Stimulated activated CD4-positive, alpha-beta T cell treated with anti-CD3 and anti-CD28 coated beads, Interleukin-15, amount 100 ng/mL, for 1 hour (primary cell): ENCODE measurements at places on chromosomes 7 and 10.

DNA sequence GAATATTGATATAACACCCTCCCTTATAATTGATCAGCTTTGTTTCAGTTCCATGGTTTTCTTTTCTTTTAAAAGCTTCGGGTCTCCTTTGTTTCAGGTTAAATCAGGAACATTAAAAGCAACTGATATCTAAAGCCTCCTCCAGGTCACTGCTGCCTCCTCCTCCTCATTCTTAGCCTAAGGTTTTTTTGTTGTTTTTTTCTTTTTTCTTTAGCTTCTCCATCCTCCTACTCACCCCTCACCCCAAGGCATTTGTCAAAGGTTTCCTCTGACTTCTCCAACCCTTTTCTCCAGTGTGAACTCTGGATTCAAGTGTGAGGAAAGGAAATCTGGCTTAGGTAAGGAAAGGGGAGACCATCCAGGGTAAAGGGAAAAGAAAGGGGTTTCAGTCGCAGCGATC lies 420.2 kb upstream of the NFE2L3 start:
- DNase-seq, result no peak

DNA sequence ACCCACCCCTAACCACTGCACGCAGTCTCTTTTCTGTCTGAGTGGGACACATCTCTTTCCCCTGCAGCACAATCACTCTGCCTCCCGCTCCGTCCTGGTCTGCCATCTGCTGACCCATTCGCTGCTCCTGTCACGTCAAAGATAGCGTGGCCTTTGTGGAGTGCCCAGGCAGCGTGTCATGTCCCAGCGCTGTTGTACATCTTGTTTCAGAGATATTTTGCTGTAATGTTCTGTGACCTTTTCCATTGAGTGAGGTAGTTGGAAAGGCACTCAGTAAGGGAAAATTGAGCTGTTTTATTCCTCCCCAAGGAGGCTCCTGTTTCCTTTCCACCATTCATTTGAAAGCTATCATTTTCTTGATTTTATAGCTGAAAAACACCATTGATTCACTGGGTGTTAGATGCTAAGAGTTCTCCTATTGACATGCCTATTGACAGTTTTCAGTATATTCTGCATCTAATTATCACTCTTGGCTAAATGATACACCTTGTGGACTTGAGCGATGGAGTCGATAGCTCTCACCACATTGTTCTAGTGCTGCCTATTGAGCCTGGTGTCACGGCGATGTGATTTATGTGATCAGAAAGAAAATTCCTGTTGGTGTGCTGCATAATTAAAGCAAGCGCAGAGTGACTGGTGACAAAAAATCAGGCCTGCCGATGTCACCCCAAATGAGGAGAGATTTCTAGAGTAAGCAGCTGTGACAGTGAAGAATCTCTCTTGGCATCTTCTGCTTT lies 372.6 kb downstream of the LRMDA start:
- DNase-seq, result no peak

GRCh38 chr10:10831085-10831484 lies 186.6 kb upstream of the CELF2 start:
- no peak for DNase-seq

DNA sequence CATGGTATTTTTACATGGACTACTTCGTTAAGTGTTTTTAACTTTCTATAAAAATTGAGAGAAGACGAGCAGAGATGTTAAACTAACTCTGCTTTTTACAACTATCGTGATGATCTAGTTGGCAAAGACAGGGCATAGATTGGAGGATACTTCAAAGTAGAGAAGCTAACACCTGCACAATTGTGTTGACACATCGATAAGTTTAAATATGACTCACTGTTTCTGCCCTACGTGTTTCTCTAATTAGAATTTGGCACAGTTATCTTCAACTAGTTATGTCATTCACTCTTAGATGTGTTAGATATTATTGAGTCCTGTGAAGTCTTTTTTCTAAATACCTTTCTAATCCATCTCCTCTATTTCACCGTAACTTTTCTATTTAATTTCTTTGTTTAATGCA lies 68.5 kb upstream of the FERD3L start:
- DNase-seq, result no peak

DNA sequence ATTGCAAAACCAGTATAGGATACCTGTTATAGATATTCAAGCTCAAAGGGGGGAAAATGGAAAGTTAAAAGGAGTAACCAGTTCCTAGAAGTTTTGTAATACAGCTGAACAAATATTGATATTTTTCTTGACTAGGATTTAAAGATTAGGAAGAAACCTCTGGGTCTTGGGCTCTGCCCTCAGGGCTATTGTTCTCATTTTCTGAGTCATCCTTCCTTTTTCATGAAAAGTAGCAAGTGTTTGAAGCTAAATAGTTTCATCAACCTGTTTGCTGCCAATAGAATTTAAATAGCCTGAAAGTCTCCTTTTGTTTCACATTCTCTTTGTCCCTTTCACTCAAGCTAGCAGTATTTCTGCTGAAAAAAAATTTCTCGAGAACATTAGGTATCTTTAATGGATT lies 1061.1 kb upstream of the GHITM start:
- DNase-seq, result no peak

- no peak for DNase-seq
Measured at GRCh38 chr10:124340033-124340760, 78.5 kb downstream of the OAT start.

DNA sequence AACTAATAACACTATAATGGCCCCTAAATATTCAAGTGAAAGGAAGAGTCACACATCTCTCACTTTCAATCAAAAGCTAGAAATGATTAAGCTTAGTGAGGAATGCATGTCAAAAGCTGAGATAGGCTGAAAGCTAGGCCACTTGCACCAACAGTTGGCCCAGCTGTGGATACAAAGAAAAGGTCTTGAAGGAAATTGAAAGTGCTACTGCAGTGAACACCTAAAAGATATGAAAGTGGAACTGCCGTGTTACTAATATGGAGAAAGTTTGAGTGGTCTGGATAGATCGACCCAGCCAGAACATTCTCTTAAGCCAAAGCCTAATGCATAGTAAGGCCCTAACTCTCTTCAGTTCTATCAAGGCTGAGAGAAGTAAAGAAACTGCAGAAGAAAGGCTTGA lies 12.1 kb upstream of the SNX13 start:
- no peak for DNase-seq

DNA sequence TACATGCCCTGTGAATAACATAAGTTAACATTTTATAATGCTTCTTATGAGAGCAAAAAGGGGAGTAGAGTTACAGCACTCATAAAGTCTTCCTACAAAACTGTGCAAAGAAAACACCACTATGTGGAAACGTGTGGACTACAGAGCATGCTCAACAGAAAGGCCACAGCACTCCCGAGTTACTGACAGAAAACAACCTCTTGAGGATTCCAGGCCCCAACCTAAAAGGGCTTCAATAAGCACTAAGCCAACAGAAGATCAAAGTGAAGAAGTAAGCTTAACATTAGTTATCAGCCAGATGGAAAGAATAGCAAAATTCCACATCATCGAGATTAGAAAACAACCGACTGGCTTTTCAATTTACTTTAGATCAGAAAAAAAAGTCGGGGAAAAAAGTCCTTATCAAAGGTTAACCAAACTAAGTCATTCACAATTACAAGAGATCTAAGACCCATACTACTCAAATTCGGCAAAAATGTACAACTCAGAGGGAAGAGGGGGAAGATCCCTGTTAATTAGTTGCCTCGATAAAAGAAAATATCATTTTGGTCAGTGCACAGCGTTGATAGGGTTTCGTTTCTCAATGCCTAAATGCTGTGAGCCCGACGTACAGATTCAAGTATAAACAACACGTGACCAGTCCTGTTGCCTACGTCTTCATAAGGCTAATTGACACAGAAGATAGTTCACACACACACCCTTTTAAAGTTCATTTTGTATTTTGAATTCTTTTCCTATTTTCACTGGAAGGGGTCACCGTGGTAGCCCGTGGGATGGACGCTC lies 1.4 kb downstream of the KBTBD2 start:
- no peak for DNase-seq

GRCh38 chr10:69972981-69973397 lies 79.7 kb upstream of the MACROH2A2 start:
- DNase-seq, result no peak

GRCh38 chr10:1628757-1629156 lies 108.6 kb downstream of the ADARB2 start:
- DNase-seq, result no peak

DNA sequence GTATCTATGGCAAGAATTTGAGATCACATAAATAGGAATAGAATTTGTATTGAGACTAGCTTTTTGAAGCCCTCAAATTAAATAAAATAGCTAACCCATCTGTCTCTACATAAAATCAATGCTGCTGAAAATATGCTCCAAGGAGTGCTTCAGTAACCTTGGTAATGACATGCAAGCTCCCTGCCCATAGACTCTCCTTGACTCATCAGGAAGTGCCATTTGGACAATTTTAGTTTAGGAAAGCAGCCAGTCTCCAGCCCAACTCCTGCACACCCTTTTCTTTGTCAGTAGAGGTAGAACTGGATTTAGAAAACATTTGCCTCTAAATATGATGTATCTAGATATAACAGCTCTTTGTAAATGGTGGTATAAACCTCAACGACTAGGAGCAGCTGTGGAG lies 69.9 kb upstream of the PTPRZ1 start:
- DNase-seq, result no peak

GRCh38 chr10:89069589-89069988 lies 79.0 kb downstream of the FAS start:
- no peak for DNase-seq

- no peak for DNase-seq
Measured at GRCh38 chr7:4783762-4784351, 8.4 kb downstream of the AP5Z1 start.

DNA sequence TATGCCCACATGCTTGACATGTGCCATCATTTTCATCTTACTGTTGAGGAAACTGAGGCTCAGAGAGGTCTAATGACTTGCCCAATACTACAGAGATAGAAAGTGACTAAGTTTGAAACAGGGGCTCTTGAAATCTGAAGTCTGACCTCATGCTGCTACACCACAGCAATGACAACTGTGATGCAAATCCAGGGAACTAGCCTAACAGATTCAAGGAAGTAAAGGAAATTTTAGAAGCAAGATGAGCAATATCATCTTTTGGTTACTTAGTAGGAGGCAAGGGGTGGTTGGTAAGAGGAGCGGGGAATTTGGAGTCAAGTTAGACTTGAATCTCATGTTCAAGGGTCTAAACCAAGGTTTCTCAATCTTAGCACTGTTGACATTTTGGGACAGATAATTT lies 26.3 kb upstream of the OSBPL3 start:
- DNase-seq, result no peak

- DNase-seq, result no peak
Measured at GRCh38 chr7:44391171-44391570, 65.8 kb upstream of the CAMK2B start.

GRCh38 chr7:37009125-37009675 lies 284.9 kb upstream of the AOAH start:
- no peak for DNase-seq

- no peak for DNase-seq
Measured at GRCh38 chr7:39688611-39689480, 65.5 kb downstream of the RALA start.

DNA sequence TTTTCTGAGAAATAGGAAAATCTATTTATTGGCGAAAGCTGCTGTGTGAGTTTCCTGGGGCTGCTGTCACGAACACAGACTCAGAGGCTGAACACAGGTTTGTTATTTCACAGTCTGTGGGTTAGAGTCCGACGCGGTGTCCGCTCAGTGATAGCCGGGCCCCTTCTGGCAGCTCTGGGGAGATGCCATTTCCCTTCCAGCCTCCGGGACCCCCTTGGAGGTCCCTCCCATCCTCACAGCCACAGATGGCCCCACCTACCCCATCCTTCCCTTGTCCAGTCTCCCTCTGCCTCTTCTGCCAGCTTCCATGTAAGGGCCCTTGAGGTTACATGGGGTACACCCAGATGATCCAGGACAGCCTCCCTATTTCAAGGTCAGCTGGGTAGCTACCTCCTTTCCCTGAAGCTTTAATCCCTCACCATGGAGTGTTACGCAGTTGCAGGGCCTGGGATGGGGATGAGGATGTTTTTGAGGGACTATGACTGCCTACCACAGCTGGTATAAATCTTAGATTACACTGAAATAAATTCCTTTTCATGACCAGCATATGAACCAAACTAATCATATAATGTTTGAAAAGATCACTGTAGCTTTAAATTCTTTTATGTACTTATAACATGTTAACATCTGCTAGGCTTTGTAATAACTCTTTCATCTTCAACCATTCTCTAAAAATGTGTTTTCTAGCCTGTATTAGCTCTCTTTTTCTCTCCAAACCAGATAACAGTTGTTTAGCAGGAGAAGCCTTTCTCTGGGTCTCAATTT lies 98.5 kb downstream of the WDR37 start:
- DNase-seq, result no peak

- no peak for DNase-seq
Measured at GRCh38 chr10:48765039-48765438, 80.4 kb downstream of the WDFY4 start.

GRCh38 chr10:102467318-102467717 lies 16.0 kb upstream of the C10orf95 start:
- DNase-seq, result no peak

- no peak for DNase-seq
Measured at GRCh38 chr10:108787932-108788331, 1135.4 kb downstream of the XPNPEP1 start.

DNA sequence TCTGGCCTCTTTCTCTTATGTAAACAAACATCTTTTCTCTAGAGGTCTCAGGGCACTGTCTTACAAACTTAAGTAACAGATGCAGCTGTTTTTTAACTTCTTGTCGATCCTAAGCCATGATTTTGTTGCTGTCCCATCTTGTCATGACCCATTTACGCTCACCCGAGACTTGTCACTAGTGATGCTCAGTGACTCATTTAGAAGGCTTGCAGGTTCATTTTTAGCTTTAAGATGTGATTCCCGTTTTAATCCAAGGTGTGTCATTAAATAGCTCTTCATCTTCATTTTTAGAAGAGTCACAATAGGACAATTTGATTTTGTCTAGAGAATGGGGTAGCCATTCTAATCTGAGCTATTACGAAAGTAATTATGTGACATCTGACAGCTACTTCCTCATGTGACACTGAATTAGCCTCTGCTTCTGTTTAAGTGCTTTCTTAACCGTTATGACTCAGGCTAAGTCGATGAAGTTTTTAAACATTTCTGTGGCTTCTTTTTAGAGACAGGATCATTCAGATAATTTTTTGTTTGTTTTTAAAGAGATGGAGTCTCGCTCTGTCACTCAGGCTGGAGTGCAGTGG lies 42.7 kb downstream of the SPDYE5 start:
- DNase-seq, result no peak

DNA sequence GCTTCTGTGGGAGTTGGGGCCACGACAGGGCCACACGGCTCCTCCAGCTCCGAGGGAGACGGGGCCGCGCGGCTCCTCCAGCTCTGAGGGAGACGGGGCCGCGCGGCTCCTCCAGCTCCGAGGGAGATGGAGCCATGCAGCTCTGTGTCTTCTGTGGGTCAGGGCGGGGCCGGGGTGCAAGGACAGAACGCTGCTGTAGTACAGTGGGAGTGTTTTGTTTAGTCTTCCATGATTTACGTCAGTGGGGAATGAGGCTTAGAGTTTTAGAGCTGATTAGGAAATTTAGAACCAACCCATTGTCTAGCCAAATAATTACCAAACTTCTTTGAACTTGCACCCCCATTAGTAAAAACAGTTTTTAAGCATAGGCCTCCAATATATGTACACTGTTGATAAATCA lies 32.9 kb upstream of the PRKAR1B start:
- no peak for DNase-seq
